Astrocyte of the spinal cord (primary cell): ENCODE measurements at places on chromosomes 12 and 14.
A peak's percentile ranks its signal among the peaks of the same experiment; 100 is the strongest.

DNA sequence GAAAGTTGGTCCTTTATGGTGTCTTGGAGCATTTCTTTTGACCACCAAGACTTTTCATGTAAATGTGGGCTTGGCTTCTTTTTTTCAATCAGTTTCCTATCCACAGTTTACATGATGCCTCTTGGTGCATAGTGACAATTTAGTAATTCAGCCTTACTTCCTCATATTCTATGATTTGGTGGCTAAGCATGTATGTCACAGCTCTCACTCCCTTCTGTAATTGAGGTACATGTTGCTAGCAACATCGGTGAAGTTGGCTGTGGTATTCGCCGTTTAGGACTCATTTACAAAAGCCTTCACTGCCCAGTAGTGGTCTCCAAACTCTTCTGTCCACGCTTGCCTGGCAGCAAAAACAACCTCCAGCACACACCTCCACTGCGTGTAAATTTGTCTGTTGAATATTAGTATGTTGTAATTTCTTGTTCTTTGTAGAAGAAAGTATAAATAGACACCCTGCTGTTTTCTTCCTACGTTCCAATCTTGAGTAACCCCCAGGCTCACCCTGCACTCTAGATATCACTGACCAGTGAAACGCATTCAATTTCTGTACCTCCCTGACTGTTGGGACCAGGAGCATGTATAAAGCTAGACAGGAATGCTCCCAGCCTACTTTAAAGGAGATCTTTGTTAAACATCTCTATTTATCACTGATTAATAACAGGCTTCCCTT is 90.4 kb downstream of the PPP2R5C start:
- no peak for DNase-seq

DNA sequence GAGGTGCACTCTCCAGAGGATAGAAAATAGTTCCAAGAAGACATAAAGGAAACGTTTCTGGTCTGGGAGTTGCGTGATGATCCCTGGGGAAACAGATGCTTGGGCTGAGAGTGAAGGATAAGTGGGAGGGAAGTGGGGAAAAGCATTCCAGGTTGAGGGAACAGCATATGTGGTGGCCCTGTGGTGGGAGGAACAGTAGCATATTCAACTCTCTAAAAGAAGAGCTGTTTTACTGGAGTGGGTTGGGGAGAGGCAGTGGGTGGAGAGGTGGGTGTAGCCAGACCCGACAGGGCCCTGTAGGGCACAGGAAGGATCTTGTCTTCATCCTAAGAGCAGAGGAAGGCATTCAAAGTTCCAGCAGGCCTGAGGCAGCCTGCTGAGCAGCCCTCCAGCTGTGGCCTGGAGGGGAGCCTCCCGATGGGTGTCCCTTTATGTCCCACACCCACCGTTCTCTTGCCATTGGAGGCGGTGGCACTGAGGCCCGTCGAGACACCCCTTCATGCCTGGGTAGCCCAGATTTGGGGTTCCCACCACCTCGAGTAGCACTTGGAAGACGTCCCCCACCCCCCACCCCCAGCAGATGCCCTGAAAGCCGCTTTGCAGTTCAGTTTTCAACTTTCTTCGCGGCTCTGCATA is 310.5 kb upstream of the FKBP4 start:
- DNase-seq: no peak

GRCh38 chr12:47867495-47867941 is 37.3 kb downstream of the VDR start:
- peak; percentile 90 for DNase-seq

DNA sequence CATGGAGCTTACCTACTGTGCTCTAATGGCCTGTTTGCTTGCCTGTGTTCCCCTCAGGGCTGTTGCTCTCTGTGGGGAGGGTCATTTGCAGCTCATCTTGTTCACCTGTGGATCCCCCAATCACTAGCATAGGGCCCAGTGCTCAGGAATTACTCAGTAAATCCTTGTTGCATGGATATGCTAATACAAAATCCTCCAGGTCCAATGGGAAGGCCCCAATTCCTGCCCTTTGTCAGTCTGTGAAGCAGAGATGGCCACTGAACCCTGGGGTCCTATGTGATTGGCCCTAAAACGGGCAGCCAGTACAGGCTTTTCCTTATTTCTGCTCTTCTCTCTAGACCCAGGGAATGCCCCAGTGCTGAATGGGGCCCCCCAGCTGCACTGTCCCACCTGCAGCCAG is 44.1 kb downstream of the FOS start:
- no peak for DNase-seq

GRCh38 chr12:53809005-53809404 is 57.2 kb upstream of the CISTR start:
- no peak for DNase-seq

GRCh38 chr12:111203969-111204368 is 164.9 kb downstream of the PHETA1 start:
- no peak for DNase-seq

DNA sequence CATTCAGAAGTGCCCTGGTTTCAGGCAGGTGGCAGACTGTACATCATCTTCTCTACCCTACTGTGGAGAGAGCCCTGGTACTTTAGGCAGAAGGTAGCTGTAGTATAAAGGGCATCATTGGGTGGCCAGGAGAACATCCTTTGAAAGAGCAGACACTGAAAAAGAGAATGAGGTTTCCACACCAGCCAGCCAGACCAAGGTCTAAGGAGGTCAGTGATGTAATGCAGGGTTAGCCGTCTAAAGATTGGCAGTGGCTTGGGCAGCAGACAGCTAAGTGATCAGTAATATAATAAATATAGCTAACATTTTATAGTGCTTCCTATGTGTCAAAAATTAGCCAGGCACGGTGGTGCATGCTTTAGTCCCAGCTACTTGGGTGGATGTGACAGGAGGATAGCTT is 12.0 kb downstream of the ZBTB25 start:
- no peak for DNase-seq

GRCh38 chr14:38616959-38617358 is 361.1 kb upstream of the CLEC14A start:
- DNase-seq: no peak

- no peak for DNase-seq
These were observed 14.0 kb downstream of the SYNE3 start for GRCh38 chr14:95502381-95502950.

DNA sequence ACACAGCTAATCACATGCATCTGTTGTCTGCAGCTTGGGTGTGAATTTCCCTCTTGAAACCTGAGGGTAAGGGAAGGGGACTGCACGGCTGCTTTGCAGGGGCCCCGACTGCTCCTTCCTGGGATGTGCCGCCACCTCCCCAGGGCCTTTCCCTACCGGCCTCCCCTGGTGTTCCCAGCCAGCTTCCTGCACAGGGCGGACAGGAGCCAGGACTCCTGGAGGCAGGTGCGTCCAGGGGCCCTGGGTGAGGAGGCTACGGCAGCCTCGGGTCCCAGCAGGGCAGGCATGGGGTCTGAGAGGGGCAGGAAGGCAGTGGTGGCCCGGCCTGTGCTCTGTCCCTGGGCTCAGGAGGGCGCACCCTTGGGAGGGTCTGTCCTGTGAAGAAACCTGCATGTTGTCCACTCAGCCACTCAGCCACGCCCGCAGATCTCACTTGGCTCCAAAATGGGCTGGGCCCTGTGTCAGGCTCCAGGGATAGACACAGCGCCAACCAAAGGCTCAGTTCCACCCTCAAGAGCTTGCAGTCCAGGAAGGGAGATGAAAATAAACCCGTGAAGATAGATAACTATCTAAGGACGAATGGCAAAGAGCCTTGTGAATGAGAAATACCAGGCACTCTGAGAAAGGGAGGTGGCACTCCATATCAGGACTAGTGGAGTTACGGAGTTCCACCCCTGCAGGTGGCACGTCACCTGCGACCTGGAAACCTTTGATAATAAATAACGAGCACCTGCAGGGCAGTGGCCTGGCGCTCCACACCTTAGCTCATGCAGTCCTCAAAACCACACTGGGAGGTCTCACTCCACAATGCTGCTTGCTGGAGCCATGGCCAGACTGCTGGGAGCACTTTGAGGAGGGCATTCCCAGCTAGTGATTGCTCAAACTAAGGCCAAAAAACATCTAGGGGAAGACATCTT is 427.4 kb downstream of the AACS start:
- no peak for DNase-seq

DNA sequence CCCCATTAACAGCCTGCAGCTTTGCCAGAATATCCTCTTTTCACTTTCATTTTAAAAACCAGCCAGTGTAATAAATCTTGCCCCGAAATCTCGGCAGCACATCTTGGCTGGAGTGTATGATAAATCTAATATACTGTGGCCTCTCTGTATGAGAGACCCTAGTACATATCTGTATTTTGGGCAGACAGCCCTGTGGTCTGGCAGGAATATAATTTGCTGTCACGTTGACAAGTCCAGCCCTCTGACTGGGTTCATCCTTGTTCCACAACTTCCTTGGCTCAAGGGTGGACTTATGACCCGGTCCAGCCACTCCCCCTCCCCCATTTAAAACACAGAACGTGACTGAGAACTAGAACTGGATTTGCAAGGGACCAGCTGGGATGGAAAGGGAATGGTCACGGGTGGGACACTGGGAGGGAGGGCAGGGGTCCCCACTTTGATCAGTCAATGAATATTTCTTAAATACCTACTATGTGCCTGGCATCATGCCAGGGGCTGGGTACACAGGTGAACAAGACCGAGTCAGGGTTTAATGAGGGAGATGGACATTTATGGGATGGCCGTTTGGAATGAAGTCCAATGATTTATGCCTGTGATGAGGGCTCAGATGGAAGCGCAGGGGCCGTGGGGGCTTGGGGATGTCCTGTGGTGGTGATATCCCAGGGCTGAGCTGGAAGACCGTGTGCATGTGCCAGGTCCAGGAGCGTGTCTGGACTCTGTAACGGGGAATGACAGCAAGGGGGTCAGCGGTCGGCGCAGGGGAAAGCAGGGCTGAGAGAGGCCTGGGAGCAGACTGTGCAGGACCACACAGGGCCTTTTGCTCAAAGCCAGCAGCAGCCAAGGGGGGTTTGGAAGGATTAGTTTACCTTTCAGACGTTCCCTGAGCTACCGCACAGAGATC is 190.5 kb downstream of the PHETA1 start:
- DNase-seq: no peak

GRCh38 chr14:61285364-61285763 is 4.2 kb upstream of the TMEM30B start:
- no peak for DNase-seq

DNA sequence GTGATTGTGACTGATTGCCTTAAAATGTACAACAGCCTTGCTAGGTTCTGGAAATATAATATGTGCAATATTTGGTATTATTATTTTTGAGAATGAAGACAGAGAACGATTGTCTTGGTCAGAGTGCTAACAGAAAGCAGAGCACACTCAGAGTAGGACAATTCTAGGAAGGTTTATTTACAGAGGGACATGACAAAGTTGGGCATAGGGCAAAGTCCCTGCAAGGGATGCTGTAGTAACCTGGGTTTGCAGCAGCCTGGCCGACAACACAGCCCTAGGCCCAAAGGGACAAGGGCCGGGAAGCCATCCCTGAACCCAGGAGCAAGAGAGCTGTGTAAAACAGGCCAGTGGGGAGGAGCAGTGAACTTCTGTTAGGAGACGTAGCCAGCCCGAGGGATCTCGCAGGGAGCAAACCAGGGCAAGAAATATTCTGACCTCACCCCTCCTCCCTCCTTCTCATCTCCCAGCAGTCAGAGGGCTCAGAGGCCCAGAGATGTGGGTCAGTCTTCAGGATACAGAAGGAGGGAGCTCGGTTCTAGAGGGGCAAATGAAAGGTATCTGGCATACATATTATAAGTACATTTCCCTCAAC is 51.0 kb upstream of the FERMT2 start:
- no peak for DNase-seq

- peak; percentile 58 for DNase-seq
These were observed 208.1 kb downstream of the PHLDA1 start for GRCh38 chr12:75823475-75823874.

DNA sequence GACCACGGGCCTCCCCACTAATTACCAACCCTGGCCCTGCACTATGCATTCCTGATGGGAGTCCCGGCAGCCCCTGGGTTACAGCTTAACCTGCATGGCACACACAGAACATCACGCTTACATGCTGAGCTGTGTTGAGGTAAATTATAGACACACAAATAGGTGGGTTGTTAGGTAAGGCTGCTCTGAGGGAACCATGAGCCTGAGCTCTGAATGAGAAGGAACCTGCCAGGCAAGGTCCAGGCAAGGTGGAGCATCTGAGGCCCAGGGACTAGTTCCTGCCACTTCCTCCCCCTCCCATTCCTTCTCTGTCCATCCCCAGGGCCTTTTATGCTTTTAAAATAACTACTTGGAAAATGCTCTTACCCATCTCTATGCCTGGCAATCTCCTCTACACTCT is 82.7 kb upstream of the ESRRB start:
- no peak for DNase-seq

DNA sequence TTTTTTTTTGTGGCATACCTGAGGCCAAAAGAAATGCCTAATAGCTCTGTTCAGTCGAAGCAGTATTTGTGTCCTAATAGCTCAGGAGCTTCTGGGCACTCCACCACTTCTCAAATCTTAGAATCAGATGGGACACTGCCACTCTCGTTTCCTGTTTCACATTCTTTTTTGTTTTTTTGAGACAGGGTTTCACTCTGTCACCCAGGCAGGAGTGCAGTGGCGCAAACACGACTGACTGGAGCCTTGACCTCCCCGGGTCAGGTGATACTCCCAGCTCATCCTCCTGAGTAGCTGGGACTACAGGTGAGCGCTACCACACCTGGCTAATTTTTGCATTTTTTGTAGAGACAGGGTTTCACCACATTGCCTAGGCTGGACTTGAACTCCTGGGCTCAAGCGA is 52.7 kb downstream of the SPPL3 start:
- DNase-seq: no peak

DNA sequence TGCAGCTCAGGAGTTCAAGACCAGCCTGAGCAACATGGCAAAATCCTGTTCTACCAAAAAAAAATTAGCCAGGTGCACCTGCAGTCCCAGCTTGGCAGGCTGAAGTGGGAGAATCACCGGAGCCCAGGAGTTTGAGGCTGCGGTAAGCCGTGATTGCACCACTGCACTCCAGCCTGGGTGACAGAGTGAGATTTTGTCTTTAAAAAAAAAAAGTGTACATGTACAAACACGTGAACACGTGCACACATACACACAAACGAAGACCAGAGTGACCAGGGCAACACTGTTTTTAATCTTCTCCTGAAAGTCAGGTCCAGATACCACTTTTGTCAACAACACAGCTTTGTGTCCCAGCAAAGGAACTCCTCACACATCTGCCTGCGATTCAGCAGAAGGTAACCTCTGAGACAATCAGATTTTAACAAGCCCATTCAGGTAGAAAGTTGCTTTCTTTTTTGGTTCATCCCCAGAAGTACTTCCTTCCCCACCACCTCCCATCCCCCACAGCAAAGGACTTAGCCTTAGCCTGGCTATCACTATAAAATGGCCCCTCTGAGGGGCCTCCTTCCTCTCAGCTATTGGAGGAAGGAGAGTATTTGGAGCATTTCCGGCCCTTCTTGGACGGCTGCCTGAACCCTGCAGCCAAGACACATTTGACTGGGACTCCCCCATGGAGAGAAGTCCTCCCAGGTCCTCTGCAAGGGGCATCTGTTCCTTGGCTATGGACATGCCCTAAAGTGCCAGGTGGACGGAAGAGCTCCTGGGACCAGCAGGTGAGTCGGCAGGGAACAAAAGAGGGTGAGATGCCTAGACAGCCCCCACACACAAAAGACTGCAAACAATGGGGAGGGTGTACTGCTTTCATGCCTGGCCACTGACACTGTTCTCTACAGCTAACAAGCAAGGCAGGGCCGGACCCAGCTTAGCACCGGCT is 9.8 kb downstream of the CTDSP2 start:
- peak; percentile 86 for DNase-seq
